Jurkat, Clone E6-1 (cell line): ENCODE measurements at places on chromosomes 13 and 19.

DNA sequence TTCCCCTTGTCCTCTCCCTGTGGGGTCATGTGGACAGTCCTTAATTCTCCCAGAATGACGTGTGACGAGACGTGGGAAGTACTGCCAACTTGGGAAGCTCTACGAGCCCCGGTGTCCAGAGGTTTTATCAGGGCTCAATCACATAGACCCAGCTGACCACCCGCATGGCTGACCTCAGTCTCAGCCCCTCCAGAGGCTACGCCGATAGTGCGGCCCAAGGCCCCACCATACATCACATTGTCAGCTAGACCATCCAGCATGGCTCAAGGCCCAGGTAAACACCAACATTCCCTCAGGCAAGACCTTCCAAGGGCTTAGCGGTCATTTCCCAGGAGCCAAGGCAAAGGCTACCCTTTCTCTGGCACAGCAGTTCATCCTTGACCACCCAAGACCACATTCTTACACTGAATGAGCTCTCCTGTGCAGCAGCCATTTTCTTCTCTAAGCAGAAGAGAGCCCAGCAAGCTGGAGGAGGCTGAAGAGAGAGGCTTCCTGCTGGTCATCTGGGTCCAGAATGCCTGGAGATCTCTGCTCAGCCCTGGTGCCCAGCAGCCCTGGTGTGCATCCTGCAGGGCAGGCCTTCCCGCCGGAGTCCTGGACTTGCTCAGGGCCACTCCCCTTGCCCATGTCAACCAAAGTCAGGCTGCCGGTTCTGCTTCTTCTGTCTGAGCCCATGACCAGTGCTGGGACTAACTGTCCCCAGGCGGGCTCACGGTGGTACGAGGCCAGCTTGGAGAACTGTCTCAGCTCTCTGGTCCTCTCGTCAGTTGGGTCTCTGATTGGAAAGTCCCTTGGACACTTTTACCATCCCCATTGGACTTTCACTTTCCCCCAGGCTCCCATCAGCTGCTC is 7.9 kb upstream of the F10 start:
- no peak for DNase-seq

GRCh38 chr13:48579165-48579918 is 46.5 kb upstream of the RCBTB2 start:
- DNase-seq = no peak

- peak; percentile 37 for DNase-seq
Observed at GRCh38 chr19:8615813-8616596, 5.5 kb upstream of the ADAMTS10 start.

GRCh38 chr13:113106711-113107351 is 1.2 kb downstream of the F7 start:
- no peak for DNase-seq

- DNase-seq = no peak
Observed at GRCh38 chr13:49643035-49643646, 14.8 kb downstream of the ARL11 start.

- no peak for DNase-seq
Observed at GRCh38 chr13:65917731-65918130, 1312.4 kb downstream of the PCDH9 start.

- no peak for DNase-seq
Observed at GRCh38 chr19:36009633-36010379, 1.2 kb upstream of the SYNE4 start.

GRCh38 chr19:54179262-54179852 is 6.4 kb upstream of the TMC4 start:
- no peak for DNase-seq

- no peak for DNase-seq
Observed at GRCh38 chr13:41130356-41130755, 2.2 kb downstream of the KBTBD6 start.

GRCh38 chr19:16326401-16327168 is 2.0 kb downstream of the KLF2 start:
- DNase-seq = no peak

GRCh38 chr13:60448907-60449510 is 52.0 kb downstream of the TDRD3 start:
- peak; percentile 46 for DNase-seq

- no peak for DNase-seq
Observed at GRCh38 chr13:66624302-66624701, 605.8 kb downstream of the PCDH9 start.

DNA sequence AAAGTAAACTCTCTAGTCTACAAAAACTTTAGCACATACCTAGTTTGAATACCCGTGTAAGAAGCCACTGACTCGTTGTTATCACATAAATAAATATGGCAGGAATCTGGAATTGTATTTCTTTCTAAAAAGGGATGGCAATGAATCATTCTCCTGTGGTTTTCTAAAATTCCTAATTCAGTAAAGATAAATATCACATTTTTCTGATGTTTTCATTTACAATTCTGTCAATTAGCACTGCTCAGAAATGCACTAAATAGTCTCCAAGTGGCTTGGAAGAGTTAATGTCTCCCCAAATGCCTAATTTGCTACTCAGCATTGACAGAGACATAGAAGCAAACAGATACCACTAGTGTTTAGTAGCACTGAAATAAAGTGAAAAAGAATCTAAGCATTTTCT is 547.7 kb upstream of the SLITRK1 start:
- DNase-seq = no peak

DNA sequence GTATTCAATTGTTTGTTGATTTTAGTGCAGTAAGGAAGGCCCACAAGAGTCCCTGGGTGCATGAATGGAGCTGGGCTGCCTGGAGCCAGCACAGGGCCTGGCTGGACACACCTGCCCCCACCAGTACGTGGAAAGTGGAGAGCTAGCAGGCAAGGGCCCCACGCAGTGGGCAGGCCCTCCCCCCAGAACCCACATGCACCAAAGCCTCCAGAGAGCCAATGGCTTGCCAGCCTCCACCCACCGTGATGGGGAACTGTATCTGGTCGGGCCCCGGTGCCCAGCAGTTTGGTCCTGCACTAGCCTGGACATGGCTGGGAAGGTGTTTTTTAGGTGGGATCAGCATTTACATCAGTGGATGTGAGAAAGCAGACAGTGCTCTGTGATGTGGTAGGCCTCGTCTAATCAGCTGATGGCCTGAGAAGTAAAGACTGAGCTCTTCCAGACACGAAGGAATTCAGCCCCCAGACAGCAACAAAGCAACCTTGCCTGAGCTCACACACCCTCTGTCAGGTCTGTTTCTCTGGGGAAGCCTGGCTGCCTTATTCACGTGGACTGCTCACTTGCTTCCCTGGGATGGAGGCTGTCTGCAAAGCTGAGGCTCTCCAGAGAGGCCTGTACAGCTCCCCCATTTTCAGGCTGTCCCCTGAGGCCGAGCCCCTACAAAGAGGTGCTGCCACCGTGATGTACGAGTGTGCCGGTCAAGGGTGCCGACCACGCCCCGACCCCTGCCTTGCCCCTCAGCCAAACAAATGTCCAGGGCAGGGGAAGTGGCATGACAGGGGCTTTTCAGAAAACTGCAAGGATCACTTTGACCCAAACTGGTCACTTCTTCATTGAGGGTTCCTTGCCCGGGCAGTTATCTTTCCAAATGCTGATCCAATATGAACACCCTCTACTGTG is 27.5 kb downstream of the RAB20 start:
- DNase-seq = no peak

GRCh38 chr13:27147530-27148170 is 24.0 kb downstream of the USP12 start:
- no peak for DNase-seq

DNA sequence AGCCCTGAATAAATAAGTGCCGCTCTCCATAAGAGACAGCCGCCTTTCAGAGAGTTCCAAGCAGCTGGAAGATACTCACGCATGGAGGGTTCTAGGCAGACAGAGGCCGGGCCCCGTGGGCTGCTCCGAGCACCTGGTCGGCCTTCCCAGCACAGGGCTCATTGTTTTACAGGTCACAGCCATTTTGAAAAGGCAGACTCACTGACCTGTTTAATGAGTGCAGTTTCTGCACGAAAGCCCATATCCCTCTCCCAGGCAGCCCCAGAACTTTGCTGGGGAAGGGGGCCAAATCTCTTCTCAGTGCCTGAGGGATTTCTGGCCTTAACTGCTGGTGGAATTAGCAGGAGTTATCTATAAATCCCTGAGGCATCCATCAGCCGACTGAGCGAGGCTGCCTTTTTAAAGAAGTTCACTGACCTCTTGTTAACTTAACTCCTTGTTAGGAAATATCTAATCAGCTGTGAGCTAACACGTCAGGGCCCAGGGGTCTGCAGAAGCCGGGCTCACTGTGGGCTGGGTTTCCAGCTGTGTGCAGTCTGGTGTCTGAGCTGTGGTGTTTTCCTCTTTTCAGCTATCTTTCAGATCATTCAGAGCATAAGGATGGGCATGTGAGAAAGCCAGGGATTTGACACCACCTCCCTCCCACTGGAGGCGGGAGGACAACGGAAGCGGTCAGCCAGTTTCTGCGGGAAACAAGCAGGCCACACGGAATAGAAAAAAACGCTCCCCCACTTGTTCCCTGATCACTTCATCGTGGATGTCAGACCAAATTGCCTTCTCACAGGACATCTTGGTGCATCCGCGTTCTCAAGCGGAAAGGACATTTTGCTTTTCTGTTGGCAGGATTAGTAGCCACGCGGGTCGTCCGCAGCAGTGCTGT is 23.3 kb downstream of the SERP2 start:
- no peak for DNase-seq

DNA sequence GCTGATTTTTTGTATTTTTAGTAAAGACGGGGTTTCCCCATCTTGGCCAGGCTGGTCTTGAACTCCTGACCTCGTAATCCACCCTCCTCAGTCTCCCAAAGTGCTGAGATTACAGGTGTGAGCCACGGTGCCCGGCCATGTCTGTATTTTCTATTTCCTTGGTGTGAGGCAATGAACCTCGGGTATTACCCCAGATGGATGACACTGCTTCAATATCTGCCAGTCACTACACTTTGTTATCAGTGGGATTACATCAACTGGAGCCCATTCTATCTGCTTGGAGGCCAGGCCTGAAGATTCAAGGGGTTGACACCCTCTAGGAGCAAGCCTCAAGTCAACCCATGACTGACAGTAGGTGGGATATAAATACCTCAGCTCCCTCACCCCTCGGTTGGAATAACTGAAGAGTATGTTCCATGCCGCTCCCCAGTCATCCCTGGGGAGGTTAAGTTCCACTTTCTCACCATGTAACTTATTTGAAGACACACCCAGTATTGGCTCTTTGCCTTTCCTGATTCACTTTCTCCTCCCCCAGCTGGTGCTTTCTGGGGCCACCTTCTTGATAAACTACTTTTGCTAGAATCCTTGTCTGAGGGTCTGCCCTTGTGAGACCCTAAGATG is 992 bp upstream of the ADGRE1 start:
- DNase-seq = no peak

DNA sequence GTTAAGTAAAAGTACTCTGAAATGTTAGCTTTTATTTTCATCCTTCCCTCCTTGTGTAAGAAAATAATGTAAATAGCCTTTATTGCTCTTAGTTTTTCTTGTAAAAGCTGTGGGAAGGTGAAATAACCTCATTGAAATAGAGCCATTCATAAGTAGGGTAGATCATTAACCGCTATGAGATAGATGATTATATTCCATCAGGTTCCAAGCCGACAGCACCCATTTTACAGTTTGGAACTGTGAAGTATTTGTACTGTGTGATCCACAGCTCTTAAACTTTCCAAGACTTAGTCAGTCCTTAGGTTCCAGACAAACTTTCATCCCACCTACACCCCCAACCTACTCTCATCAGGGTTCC is 216.5 kb downstream of the TSHZ3 start:
- no peak for DNase-seq

- DNase-seq = no peak
Observed at GRCh38 chr19:12932392-12933286, 872 bp downstream of the FARSA start.

GRCh38 chr13:99298056-99298455 is 9.1 kb downstream of the GPR183 start:
- no peak for DNase-seq

- no peak for DNase-seq
Observed at GRCh38 chr19:49558591-49558990, 21.8 kb downstream of the NOSIP start.

DNA sequence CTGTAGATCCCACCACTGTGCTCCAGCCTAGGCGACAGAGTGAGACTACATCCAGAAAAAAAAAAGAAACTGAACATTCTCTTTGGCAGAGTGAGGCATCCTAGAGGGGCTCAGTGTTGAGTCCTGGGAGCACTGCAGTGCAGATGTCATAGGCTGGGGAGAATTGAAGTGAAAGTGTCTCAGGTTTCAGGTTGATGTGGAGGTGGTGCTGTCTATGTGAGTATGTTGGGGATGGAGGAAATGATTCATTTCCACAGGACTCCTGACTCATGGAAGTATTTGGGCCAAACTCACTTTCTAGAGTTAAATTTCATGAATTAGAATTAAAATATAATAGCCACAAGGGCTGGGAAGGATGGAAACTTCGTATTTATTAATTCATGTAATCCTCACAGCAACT is 134.4 kb upstream of the TSC22D1 start:
- no peak for DNase-seq

- DNase-seq = peak; percentile 89
Observed at GRCh38 chr13:85541476-85541875, 257.7 kb downstream of the SLITRK6 start.

DNA sequence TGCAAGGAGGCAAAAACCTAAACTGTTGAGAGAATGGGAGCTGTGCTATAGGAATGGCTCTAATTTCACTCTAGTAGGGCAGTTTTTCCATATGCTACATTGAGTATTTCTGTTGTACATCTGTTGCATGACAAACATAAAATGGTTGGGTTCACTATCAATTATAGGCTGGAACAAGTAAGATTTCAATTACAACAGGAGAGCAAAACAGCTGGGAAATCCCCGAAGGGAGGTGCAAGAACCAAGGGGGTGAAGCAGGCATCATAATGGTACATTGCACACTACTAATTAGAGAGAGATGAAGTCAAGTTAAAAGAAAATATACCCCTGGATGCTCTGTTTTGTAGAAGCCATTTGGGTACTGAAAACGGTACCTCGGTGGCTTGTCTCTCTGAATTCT is 389.5 kb downstream of the PCDH9 start:
- DNase-seq = no peak

DNA sequence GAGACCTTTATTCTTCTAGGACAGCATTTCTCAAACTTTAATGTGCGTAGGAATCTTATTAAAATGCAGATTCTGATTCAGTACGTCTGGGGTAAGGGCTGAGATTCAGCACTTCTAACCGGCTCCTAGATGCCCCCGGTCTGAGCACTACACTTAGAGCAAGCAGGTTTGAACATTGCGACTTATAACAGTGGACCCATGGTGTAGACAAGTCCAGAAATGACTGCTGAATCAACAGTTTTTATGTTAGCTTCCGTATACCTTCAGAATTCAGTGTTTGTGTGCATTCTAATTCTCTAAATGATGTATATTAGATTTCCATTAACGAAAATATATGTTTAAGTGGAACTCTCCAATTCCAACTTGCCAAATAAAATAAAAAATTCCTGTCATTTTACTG is 17.5 kb upstream of the CPB2 start:
- DNase-seq = no peak

- no peak for DNase-seq
Observed at GRCh38 chr19:50702871-50703829, 16.5 kb downstream of the SHANK1 start.

GRCh38 chr13:110113284-110113764 is 193.6 kb downstream of the COL4A1 start:
- DNase-seq = no peak
